ENCODE measurements at places on chromosomes 11 and 22.

- peak; percentile 46 for DNase-seq
Observed at GRCh38 chr11:119594639-119595249, 134.3 kb downstream of the NECTIN1 start.

GRCh38 chr11:35288817-35289541 lies 130.4 kb downstream of the SLC1A2 start:
- no peak for DNase-seq

DNA sequence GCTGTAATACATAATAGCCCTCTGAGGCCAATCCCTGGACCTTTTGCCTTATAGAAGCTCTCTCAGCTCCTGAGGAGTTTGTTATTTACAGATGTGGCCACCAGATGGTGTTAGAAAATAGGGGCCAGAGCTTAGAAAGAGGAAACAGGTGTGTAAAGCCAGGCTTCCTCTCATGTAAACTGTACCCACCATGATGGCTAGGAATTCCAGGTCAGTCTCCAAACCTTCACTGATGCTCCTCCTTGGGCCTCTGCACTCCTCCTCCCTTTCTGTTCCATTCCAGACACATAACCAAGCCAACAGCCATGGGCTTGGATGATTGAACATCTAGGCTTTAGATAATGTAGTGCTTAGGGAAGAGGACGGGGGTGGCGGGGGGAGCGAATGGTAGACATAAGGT lies 39.7 kb downstream of the USP35 start:
- peak; percentile 56 for DNase-seq

GRCh38 chr22:42179616-42180015 lies 49.0 kb upstream of the CYP2D6 start:
- DNase-seq = no peak

- DNase-seq = no peak
Observed at GRCh38 chr11:134543241-134543640, 131.2 kb upstream of the B3GAT1 start.

- DNase-seq = no peak
Observed at GRCh38 chr11:112156153-112156955, 7.5 kb downstream of the IL18 start.

DNA sequence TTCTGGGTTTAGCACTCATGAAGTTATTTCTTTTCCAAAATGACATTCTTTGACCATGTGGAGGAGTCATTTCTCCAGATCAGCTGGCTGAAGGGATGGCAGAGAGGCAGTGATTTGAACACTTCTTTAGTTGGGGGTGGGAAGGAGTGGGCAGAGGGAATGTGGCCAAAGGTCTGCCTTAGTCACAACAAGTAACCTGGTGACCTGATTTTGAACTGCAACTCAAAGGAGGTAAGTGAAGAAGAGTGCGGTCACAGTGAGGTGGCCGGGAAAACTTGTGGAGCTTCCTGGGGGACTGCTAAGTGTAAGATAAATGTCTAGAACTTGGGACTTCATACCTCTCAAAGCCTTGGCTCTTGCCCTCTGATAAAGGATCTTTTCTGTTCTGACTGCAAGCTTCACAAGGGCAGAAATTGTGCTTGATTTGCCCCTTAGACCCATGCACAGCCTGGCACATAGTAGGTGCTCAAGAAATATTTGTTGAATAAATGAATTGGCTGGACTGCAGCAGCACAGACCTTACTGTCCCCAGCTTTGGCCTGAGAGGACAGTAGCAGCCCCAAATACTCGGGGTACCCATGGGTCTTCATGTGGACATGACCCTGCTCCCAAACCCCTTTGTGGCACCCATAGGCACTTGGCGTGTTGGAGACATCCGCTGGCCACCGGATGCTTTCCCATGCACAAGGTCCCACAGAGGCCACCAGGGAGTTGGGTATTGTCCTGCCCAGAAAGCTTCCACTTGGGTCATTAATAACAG lies 99.0 kb upstream of the ALX4 start:
- no peak for DNase-seq

- no peak for DNase-seq
Observed at GRCh38 chr11:131467645-131468394, 97.4 kb downstream of the NTM start.

GRCh38 chr11:79167510-79168188 lies 273.2 kb downstream of the TENM4 start:
- no peak for DNase-seq

- DNase-seq = no peak
Observed at GRCh38 chr11:103901656-103902055, 134.8 kb upstream of the DDI1 start.

DNA sequence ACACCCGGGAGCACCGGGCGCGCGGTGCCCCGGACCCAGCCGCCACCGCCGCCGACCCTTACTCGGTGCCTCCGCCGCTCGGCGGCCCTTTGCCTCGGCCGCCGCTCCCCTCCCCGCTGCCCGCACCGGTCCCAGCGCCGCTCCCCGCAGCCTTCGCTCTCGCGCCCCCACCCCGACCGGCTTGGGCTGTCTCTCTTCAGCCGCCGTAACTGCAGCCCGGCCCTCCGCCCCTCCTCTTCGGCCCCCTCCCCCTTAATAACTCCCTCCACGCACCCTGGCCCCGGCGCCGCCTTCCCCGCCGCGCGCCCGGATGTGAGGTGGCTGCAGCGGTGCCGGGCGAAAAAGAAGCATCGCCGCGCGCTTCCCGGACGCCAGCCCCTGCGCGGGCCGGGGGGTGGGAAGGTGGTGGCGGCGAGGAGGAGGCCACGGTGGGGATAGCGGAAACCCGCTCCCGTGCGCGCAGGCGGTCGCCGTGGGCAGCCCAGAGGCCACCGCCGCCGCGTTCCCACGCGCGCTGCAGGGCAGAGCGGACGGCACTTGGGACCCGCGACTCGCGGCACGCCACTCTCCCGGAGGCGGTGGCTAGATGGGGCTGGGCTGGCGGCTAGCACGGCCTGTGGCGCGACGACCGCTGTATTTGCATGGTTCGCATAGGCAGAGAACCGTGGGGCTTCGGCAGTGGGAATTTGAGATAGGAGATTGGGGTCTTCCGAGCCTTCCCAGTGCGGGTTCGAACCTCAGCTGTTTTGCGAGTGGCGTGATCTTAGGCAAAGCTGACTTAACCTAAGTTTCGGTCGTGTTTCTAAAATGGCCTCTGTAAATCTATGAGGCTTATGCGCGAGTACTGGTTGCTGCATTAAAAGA lies at the start of gene EIF4ENIF1:
TSS of gene EIF4ENIF1 (minus strand) at position 211 of the 864 bp plus-strand sequence. CDS start 1,124 bp downstream, outside the sequence.
- peak; percentile 59 for DNase-seq

DNA sequence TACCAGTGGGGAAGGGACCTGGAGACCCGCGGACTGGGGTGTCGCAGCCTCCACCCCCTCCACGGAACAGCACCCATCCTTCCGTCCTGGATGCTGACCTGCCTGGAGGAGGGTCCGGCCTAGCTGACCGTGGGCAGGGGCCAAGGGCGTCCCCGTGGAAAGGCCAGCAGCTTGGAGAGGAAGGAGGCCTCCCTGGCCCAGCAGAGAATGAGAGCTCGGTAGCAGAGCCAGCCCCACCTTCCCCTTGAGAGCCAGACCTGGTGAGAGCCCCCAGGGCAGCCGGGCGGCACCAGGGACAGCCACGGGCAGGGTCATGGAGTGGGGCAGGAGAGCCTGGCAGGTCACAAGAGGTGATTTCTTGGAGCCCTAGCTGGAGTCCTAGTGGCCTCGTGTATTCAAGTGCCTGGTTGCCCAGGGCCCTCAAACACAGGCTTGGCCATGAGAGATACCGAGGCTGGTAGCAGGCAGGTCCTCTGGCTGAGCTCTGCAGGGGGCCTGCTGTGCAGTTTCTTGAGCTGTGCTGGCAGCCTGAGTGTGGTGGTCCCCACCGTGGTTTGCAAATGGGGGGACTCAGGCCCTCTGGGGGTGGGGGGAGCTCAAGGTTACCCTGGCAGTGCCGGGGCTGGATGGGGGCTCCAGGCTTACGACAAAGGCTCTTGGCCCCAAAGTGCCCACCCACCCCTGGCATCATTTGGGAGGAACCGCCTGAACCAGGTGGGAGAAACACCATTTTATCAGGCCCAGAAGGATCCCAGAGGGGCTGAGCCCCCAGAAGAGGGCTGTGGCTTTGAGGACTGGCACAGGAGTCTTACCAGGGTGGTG lies 7.6 kb downstream of the TSPAN32 start:
- DNase-seq = no peak

DNA sequence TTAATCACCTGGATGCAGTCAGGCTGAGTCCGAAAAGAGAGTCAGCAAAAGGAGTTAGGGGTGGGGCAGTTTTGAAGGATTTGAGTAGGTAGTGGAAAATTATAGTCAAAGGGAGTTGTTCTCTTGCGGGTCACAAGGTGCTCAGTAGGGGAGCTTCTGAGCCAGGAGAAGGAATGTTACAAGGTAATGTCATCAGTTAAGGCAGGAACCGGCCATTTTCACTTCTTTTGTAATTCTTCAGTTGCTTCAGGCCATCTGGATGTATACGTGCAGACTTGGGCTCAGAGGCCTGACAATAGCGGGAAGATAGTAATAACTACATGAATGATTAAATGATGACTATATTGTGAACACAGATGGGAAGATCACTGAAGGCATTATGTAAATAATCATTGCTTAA lies 6.2 kb downstream of the SC5D start:
- DNase-seq = no peak

DNA sequence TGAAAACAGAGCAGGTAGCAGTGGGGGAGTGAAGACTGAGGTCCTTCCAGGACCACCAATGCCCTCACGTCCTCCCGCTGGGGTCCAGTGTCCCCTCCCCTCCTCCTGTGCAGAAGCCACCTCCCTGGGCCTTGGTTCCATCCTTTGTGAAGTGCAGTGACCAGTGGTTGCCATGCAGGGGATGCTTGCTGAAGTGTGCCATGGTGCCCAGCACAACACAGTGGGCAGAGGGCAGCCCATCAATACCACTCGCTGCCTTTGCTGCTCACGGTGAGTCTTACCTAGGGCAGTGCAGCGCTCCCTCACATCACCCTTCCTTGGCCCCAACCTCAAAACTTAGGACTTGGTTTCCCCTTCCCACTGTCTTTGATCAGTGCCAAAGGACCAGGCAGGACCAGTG lies 12.9 kb downstream of the MYEOV start:
- no peak for DNase-seq

GRCh38 chr22:18111759-18112330 lies 1.2 kb downstream of the TUBA8 start:
- DNase-seq = no peak

DNA sequence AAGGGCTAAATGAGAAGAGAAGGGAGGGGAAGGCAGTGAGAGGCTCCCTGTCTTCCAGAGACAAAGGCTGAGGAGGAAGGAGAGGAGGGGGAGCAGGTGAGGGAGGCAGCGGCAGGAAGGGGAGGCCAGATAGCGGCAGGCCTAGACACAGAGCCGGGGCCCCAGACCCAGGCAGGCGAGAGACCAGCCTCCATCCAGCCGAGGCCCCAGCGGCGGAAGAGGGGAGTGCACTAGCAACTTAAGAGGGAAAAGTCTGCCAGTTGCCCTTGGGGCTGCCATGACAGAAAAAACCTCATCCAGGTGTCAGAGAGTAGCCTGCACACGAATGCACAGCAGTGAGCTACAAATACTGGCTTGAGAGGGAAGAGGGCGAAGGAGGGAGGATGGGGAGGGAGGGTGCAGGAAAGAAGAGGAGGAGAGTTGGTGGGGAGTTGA lies 46.7 kb downstream of the IGLL1 start:
- DNase-seq = no peak

DNA sequence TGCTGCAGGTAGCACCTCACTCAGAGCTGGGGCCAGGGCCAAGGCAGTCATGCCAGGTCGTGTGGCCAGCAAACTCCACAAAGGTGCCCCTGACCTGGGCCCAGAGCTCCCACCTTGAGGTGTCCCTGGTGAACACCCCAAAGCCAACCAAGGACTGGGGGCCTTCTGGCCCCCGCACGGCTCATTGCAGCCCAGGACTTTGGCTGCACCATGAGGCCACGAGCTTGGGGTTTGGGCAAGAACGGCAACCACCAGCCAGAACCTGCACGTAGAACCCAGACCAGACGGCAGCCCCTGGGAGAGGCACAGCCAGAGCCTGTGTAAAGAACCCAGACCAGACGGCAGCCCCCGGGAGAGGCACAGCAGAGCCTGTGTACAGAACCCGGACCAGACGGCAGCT lies 7.8 kb downstream of the LRRC56 start:
- no peak for DNase-seq

DNA sequence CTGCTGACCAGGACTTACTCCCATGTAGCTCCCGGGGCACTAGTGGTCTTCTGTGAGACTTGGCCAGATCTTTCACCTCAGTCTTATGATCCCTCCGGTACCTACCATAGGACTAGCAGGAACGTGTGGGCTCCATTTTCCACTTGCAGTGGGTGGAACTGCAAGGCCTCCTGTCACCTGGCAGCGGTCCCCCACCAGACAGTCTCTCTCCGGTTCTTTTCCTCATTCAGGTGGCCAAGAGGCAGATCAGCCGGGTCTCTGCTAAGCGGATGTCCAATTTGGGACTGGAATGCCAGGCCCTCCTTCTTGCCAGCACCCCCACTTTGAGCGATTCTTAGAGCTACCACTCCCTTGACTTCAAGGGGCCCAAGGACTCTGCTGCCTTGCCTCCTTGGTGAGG lies 158.9 kb downstream of the NAV2 start:
- DNase-seq = no peak

GRCh38 chr11:12003336-12003735 lies 5.1 kb downstream of the DKK3 start:
- no peak for DNase-seq

GRCh38 chr11:96254854-96255253 lies 88.1 kb downstream of the MAML2 start:
- DNase-seq = no peak

- no peak for DNase-seq
Observed at GRCh38 chr22:20283674-20284066, 15.6 kb upstream of the RTN4R start.

GRCh38 chr11:27991736-27992135 lies 116.2 kb downstream of the KIF18A start:
- no peak for DNase-seq

- DNase-seq = no peak
Observed at GRCh38 chr11:85171648-85172257, 455.4 kb downstream of the DLG2 start.

GRCh38 chr22:20646906-20647305 lies 127.0 kb upstream of the SERPIND1 start:
- DNase-seq = no peak

DNA sequence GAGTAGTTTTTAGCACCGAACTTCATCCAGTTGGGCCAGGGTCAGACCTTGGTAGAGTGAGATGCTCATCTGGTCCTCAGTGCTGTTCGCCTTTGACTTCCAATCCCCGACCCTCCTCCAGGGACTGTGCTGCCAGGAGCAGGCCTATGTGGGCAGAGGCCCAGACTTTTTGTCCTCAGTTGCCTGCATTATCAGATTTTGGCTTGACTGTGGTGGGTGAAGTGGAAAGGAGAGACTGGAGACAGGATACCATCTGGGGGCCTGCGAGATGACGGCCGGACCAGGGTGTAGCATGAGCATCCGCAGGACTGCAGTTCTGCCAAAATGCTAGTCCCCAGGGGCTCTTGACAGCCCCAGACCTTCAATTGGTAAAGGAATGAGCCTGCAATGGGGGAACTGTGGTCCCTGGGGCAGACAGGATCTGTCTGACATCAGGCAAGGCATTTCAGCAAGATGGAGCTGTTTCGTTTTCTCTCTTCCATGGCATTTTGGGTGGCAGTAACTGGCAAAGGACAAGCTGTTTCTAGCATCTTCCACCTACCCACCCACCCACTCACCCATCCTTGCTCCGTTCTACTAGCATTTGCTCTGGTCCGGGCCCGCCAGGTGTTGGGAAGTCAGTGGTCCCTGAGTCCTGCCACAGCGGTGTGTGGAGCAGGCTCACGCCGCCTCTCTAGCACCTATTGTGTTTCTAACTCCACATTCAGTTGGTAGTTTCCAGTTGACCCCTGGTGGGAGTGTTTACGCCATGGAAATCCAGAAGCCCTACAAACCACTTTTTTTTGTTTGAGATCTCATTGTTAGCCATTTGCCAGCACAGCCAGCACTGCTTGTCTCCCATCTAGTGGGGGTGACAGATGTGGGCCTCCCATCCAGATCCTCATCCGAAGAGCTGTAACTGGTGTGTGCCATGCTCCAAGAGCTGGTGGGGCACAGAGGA lies 53.5 kb downstream of the OTOG start:
- DNase-seq = no peak

GRCh38 chr22:27358096-27358870 lies 443.3 kb downstream of the MN1 start:
- no peak for DNase-seq
